ENCODE measurements at places on chromosomes 3 and 15.

DNA sequence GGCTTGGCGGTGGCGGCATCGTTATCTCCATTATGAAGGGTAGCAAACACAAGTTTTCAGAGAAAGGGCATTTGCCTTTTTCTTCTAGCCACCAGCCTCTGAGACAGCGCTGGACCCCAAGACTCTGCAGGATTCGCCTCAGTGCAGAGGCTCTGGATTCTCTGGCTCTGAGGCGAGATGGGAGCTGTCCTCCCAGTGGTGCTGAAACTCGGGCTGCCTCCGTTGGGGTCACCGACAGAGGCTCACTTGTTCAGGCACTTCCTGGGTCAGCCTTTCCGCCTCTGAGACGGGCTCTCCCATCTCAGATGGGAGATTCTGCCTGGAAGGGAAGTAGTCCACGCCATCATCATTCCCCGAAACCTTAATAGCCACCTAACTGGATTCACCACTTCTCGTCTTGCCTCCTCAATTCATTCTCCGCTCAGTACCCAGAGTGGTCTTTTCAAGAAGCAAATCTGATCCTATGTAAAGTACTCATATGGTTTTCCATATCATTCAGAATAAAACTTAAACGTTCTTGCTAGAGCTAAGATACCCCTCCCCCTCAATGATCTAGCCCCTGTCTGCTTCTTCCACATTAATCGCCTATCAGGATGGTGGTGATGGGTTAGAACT, 76.9 kb downstream of the RHCG start:
- DNase-seq: no peak

- DNase-seq: no peak
Measured at GRCh38 chr3:25292595-25292994, 135.5 kb upstream of the RARB start.

DNA sequence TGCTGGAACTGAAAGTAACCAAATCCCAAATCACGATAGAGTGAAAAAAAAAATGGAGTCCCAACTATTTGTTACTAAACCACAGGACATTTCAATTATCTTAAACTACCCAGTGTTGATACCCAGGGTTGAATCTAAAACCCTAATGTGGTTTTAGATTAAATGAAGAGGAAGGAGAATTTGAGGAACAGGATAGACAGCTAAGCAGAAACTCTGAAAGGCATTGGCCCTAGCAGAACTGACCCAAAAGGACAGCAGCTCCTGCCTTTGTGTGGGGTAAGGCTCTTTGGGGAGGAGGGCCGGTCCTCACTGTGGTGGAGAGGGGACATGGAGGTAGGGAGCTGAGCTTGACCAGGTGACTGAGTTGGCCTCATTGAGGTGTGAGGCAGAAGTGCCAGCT, 30.7 kb upstream of the SNRK start:
- DNase-seq: no peak

GRCh38 chr3:101131767-101132166, 138.5 kb upstream of the ABI3BP start:
- DNase-seq: no peak

- no peak for DNase-seq
Measured at GRCh38 chr15:63382966-63383710, 1.5 kb upstream of the CA12 start.

GRCh38 chr3:71260782-71261181, 322.7 kb downstream of the FOXP1 start:
- no peak for DNase-seq

- DNase-seq: no peak
Measured at GRCh38 chr3:141825216-141826011, 51.0 kb upstream of the ATP1B3 start.

GRCh38 chr15:68431037-68431791, 749 bp downstream of the ITGA11 start:
- no peak for DNase-seq

All from stimulated activated CD8-positive, alpha-beta memory T cell treated with anti-CD3 and anti-CD28 coated beads, Interleukin-15, amount 100 ng/mL, for 4 hours (primary cell).